ENCODE measurements at places on chromosomes 3 and 15.

DNA sequence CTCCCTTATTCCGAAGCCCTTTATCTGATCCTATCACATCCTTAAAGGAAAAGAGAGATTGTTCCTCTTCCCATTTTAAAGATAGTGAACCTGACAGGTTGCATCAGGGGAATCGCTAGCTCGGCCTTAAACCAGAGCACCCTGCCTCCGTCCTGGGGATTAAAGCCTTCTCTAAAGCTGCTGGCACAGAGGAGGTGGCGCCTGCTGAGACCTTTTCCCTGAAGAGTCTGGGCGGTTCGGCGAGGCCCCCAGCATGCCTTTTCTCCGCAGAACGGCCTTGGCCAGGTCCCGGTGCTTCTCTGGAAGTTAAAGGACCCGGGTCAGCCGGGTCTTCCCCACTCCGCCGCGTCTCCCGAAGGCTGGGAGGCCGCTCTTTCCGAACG lies 593 bp downstream of the FAM219B start:
- DNase-seq: no peak

DNA sequence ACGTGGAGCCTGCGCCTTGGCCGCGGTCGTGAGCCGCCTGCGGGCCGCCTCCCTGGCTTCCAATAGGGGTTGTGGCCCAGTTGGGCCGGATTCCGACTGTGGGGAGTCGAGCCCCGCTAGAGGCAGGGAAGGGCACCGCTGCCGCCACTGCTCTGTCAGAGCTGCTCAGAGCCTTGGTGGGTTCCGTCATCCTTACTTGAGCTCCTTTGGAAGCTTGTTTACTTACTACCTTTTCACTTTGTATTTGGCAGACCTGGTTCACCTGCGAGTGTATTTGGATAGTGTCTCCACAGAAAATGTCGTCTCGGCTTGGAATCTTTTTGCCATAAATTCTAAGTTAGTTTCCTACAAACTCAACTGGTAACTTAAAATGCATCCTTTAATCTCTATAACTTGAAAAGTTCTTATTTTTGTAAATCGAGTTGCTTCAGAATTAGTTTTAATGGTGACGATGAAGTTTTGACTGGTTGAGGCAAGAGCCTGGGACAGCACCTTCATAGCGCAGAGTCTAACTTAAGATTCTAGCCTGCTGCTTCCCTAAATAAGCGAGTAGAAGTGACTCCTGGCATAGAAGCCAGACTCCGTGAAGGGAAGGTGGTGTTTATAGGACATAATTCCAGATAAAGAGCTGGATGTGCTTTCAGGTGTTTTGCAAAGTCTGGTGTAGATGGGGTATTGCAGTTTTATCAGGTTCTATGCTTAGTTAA lies 800 bp downstream of the DAG1 start:
- DNase-seq: no peak

GRCh38 chr3:31695280-31696008 lies 162.7 kb downstream of the STT3B start:
- DNase-seq: peak; percentile 23

DNA sequence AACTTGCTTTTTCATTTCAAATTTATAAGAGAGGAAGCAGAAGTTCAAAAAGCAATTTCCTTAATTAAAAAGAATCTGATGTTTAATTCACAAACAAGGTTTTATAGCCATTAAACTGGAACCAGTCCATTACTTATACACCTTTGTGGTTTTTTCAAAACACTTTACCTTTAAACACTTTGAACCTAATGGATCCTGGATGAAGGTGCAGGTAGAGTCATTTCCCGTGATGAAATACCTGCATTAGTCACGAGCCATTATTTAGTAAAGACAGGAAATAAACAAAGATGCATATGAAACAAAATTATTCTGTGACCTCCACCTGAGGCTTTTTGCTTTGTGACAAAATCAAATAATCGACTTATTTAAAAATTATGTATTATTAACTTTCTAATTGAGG lies 341.7 kb upstream of the UBE2E2 start:
- DNase-seq: no peak

- DNase-seq: no peak
Measured at GRCh38 chr3:16523778-16524177, 10.3 kb upstream of the RFTN1 start.

- no peak for DNase-seq
Measured at GRCh38 chr3:53269888-53270880, 14.4 kb upstream of the TKT start.

GRCh38 chr3:11587766-11588165 lies 55.9 kb downstream of the VGLL4 start:
- no peak for DNase-seq

DNA sequence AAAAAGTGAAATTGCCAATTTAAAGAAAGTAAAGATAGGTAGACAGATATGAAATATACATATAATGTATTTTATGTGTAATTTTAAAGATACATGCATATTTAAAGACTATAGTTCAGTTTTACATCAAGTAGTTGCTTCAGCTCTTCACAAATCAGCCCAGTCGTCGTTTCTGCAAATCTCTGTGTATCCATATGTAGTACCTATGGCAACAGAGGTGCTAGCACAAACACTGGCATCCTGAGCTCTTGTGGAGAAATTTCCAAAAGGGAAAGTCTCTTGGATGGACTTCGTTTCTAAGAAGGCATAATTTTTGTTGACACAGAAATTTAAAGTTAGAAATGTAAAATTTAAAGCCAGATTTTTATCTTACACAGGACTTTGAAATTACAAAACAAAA lies 1284.7 kb downstream of the ROBO1 start:
- DNase-seq: no peak

- DNase-seq: no peak
Measured at GRCh38 chr3:16520241-16520969, 6.9 kb upstream of the RFTN1 start.

DNA sequence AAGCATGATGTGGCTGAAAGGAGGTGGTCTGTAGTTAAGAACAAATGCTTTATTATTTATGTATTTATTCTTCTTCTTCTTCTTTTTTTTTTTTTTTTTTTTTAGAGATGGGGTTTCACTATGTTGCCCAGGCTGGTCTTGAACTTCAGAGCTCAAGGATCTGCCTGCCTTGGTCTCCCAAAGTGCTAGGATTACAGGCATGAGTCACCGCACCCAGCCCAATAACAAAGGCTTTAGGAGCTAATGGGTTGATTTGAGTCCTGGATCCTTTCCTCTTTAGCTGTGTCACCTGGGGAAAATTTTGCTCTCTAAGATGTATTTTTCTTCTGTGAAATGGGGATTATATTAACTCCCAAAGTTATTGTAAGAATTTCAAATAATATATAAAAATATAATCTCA lies 168.8 kb downstream of the PEX5L start:
- no peak for DNase-seq

DNA sequence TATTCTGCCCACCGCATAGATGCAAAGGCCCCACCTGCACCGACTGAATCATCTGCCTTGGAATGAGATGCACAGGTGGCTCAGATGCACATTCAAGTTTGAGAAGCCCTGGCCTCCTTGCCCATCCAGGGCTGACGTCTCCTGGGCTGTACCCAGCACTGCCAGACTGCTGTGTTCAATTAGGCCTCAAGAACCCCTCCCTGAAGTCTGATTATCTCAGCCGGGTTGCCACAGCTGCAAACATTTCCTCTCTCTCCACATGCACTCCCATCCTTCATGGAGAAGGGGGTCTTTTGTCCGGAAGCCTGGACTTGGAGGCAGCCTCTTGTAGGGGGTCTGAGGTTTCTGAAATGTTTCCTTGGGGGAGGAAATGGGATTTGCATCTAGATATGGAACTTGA lies 459.4 kb upstream of the PROK2 start:
- DNase-seq: no peak

GRCh38 chr3:119703820-119704531 lies 1.2 kb downstream of the CFAP91 start:
- no peak for DNase-seq

GRCh38 chr3:189756582-189757078 lies 125.4 kb downstream of the TP63 start:
- DNase-seq: no peak

- no peak for DNase-seq
Measured at GRCh38 chr3:46986055-46986730, 6.7 kb downstream of the NBEAL2 start.

DNA sequence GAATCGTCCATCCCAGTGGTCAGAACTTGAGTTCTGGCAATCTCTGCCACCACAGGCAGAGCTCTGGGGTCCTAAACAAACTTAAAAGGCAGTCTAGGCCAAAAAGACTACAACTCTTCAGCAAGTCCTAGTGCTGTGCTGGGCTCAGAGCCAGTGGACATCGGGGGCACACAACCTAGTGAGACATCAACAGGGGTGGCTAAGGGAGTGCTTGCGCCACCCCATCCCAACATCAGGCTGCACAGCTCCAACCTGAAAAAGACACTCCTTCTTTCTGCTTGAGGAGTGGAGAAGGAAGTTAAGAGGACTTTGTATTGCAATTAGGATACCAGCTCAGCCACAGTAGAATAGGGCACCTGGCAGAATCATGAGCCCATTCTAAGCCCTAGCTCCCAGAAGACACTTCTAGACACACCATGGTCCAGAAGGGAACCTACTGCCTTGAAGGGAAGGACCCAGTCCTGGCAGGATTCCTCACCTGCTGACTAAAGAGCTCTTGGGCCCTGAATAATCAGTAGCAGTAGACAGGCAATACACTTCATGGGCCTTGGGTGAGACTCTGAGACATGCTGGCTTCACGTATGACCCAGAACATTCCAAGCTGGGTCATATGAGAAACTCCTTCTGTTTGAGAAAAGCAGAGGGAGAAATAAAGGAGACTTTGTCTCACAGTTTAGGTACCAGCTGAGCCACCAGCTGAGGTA lies 72.0 kb downstream of the TFDP2 start:
- DNase-seq: no peak

DNA sequence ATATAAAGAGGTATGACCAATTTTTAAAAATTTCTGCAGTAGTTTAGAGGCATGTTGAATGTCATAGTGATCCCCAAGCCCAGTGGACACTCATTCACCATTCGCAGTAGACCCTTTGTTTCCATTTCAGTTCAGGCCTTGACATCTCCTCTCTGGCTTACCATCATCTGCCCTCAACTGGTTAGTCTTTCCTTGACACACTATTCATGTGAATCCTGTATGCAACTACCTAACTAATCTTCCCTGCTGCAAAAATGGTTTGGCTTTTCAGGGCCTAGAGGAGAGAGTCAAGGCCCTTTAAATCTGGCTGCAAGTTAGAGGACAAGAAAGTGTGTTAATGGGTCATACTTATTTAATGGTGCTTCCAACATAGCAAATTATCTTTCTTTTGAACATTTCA lies 10.9 kb downstream of the APH1B start:
- no peak for DNase-seq

GRCh38 chr3:10332481-10333348 lies 11.8 kb upstream of the SEC13 start:
- no peak for DNase-seq

GRCh38 chr3:142904639-142905436 lies 16.0 kb upstream of the PCOLCE2 start:
- DNase-seq: no peak

DNA sequence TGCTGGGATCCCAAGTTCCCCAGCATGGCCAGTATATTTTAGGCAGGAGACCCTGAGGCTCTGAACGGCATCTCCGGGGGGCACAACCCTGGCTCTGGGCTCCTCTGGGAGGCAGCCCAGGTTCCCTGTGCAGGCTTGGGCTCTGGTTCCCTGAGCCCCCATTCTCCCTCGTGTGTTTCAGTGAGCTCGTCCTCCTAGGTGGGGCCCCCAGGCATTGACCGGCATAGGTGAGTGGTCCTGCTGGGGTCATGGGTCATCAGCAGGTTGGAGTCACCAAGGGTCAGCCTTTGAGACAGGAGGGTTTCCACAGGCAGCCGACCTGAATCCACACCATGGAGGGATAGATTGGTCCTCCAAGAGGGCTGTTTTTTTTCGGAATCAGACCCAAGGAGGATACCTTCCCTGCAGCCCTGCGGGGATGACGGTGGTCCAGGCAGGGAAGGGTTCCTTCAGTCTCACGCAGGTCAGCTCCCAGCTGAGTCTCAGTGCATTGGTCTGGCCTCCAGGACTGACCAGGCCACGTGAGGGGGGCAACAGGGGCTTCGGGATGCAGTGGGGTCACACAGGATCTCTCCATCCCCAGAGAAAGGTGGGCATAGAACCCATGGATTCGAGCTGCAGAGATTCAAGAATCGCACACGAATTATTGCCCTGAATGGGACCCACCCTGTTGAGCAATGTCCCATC lies 226.0 kb downstream of the SNRPN start:
- peak; percentile 2 for DNase-seq

GRCh38 chr15:85318048-85318731 lies 62.2 kb upstream of the AKAP13 start:
- DNase-seq: no peak

- no peak for DNase-seq
Measured at GRCh38 chr3:114718898-114719210, 425.0 kb downstream of the TIGIT start.

DNA sequence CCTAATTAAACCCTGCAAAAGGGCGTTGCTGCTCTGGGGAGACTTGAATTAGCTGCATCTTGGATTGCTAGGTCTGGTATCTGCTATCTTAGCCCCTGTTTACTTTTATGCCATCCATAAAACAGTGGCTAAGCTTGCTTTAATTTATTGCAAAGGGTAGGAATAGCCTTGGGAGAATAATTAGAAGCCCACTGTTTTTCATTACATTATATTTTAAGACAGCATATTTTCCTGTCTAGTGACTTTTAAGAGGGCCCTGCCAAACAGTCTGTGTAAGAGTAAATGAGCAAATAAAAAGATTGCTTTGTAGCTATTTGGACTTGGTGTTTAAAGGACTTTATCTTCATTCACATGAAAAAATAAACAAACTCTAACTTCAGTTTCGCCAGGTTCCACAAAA lies 17.4 kb upstream of the SUSD5 start:
- DNase-seq: no peak

DNA sequence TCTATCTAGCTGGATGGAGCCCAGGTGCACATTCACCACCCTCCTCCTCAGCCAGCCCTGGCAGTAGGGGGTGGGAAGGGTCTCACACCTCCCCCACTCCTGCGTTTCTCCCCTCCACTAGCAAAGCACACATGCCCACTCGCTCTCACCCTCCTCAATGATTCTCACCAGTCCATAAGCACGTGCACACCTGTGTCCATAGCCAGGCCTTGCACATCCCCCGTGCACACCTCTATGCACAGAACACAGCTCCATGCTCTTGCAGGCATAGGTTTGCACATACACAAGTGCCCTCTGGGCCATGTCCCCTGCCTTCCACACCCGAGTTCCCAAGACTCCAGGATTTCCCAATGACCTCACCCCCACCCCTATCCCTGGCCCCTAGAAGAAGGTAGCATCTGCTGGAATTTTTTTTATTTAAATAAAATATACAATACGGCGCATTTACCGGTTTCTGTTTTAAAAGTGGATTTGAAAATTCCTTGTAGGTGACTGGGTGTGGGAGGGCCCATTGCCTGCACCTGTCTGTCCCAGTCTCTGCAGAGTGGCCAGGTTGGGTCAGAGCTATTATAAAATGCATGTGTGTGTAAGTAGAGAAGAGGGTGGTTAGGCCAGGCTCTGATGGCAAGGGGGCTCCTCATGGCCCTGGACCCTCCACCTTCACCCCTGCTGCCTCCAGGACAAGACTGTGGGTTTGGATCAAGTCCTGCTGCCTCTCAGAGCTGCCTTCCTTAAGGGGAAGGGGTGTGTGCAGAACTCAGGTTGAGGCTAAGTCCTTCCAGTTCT lies 49.1 kb downstream of the HCN4 start:
- no peak for DNase-seq

Data from activated T-cell treated with anti-CD3 and anti-CD28 coated beads, Interleukin-2, amount 50 U/mL, for 1 hour (primary cell).